ENCODE measurements at places on chromosomes 4 and X. TPM values are rescaled to one million over a fixed set of nuclear protein-coding genes. Genes with fewer than 3 reads are reported as not detected.

The PPEF2 gene
- 0.13 TPM for polyA plus RNA-seq

The LGI2 gene
- 4.5 TPM for polyA plus RNA-seq

The UCP1 gene
- polyA plus RNA-seq = not detected

- peak; percentile 36 for DNase-seq
Observed at GRCh38 chr4:152118819-152119553, 358.2 kb upstream of the GATB start.

GRCh38 chr4:52421811-52422213 is 237.3 kb downstream of the USP46 start:
- DNase-seq = no peak

DNA sequence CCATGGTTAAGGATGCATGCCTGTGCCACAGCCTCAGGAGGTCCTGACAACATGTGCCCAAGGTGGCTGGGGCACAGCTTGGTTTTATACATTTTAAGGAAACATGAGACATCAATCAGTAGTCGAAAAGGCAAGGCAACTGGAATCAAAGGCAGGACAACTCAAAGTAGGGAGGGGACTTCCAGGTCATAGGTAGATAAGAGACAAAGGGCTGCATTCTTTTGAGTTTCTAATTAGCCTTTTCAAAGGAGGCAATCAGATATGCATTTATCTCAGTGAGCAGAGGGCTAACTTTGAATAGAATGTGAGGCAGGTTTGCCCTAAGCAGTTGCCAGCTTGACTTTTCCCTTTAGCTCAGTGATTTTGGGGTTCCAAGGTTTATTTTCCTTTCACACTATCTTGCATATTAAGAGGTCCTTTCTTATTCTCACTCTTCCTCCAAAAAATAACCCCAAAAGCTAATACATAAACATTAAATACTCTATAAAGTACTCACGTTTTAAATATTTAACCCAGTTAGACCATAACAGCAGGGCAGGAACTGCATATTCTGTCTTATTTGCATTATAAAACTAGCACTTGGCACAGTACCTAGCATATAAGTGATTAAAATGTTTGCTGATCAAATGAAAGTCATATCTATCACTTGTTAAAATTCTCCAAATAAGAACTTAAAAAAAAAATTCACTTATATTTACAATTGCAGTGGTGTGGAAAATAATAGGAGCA is 36.3 kb upstream of the UGT8 start:
- no peak for DNase-seq

All from muscle of back (tissue), 13 donors.